ENCODE measurements at places on chromosomes 7 and 10.

- DNase-seq = no peak
Measured at GRCh38 chr10:92901819-92902251, 53.5 kb downstream of the EXOC6 start.

DNA sequence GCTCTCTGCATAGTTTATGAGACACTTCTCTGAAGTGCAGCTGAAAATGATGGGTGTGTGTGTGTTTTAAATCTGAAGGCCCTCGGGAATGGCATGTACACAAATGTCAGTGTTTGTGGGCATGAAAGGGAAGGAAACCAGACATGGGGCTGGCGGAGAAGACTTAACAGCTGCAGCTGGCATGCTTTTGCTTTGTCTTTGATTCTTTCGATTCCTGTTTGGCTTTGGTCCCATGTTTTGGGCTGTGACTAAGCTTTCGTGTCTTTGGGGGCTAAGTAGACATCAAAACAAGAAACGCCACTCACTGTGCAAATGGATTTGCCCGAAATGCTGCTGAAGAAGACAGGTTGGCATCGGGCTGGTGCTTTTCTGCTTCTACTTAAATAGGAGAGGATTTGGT, 179.3 kb downstream of the PFKFB3 start:
- no peak for DNase-seq

GRCh38 chr10:12978891-12979290, 22.6 kb downstream of the CCDC3 start:
- no peak for DNase-seq

DNA sequence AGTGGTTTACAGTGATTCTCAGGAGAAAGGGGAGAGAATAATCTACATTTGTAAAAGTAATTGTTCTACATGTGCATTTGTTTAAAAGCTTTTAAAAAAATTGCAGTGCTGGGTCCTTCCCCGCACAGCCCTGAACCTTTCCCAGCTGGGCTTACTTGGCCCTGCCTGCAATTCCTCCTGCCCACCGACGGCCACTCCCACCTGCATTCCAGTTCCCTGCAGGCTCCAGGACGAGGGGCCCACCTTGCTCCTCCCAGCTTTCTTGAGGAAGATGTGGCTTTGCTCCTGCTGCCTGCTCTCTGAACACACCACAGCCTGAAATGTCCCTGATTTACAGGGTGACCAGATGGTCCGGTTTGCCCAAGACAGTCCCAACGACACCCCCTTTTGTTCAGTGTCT, 222.7 kb downstream of the PRPF18 start:
- no peak for DNase-seq

DNA sequence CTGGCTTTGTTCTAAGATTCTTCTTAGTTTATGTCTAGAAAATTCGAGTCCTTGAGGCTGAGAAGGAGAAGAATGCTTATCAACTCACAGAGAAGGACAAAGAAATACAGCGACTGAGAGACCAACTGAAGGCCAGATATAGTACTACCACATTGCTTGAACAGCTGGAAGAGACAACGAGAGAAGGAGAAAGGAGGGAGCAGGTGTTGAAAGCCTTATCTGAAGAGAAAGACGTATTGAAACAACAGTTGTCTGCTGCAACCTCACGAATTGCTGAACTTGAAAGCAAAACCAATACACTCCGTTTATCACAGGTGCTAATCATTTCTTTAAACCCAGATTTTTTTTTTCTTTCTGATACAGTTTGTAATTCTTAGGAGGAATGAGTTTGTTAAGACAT, 6.7 kb downstream of the CEP55 start:
- DNase-seq = no peak

GRCh38 chr10:107362306-107362705, 197.8 kb upstream of the SORCS1 start:
- no peak for DNase-seq

DNA sequence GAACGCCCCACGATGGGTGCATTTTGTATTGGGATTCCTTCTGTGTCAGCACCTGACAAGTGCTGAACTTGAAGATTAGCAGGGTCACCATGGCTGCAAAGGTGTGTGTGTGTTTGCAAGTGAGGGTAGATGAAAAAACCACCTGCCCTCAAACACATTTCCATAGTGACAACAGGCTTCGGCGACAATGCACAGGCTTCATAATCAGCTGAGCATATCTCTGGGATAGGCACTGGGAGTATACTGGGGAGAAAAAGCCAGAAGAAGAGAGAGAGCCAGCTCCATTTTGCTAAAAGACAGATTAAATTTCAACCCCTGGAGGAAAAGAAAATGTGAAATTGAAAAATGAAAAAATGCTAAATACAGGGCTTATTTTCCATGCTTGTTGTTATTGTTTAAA, 656.1 kb downstream of the INHBA start:
- DNase-seq = no peak

DNA sequence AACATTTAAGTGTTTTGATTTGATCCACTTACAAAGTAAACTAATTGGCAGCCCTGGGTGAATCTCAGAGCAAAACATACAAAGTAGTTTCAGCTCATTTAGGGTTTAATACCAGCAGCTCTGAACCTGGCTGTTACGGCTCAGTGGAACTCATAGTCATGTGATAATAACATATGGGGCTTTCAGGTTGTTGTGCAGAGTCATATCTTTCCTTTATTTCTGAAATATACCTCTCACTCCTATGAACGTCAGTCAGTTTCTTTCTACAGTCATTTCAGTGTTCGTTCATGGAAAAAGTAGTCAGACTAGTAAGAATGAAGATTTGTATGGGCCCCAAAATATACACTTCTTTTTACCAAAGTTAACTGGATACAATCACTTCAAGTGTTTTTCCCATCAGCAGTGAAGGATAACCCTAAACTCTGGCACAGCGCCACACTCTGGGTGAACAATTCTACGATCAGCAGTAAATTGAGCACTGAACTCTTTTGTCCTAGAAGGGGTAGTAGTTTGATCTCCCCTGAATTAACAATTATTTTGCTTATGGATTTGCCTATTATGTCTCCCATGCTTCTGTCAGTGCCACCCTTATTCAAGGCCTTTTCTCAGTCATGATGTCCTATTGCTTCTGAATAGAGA, 218.6 kb downstream of the THSD7A start:
- no peak for DNase-seq

DNA sequence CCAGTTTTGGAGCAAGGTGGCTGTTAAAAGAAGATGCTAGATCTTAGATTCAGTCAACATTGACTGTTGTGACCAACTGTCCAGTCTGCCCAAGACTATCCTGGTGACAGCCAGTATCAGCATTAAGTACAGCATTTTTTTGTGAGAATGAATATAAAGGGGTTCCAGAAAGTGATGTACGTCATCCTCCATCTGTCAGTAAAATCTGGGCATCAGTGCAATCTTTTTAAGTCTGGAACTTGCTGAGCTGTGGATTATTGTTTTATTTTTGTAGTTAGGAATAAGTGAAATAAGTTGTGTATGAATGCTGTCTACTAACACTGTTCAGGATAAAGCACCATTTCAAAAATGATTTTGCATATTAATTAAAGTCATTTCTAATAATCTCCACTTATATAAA, 1020.0 kb upstream of the GHITM start:
- no peak for DNase-seq

DNA sequence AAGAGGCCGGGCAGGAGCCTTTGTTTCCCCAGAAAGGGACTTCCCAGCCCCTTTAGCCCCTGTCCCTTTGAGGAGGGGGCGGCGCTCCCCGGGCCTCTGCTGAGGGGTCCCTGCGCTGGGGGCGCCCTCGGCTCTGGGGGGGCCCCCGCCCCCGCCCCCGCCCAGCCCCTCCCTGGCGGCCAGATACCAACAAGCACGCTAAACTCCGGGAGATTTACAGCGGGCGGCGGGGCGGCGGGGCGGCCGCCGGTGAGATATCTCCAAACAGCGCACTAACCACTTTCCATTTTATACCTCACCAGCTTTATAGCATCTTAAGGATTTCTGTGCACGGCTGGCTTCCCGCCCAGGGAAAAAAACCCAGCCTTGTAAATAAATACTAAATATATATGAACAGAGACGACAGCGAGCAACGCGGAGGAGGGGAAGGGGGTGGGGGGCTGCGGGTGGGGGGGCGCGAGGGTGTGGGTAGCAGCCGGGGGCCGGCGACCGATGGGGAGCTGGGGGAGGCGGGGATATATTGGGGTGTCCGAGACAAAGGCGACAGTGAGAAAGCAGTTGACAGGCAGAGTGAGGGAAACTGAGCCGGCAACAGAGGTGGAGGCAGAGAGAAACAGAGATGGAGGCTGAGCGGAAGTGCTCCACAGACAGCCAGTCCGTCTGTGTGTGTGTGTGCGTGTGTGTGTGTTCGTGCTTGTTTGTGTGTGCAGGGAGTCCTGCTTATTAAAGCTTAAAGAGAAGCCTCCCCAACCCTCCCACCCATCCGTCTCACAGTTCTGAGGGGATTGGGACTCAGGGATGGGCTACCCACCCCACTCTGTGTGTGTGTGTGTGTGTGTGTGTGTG, 85.8 kb downstream of the HIF1AN start:
- DNase-seq = no peak

DNA sequence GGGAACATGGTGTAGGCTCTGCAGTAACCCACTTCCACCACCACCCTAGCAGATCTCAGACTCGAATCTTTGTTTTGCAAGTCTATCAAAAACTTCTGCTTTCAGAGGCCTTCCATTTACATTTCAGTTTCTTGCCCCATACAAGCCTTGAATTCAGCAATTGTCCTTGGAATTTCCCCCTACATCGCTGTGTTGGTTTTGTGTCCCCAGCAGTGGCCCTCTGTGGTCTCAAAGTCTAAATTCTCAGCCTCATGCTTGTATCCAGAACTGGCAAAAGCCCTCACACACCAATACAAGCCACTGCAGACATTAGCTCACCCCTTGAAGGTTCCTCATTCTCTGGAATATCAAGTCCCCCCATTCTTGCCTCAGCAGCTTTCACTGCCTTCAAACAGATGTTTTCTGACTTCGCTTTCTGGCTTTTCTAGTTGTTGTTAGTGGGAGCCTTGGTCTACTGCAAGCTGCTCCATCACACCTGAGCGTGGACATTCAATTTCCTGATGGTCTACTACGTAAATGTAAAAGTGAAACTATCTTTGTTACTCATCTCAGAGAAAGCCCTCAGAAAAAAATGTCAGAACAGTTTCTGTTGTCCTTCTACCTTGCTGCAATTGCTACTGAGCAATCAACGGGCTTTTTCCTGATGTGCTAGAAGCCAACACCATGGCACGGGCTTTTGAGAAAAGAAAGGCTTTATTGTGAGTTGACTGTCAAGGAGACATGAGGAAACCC, 1.8 kb upstream of the NUB1 start:
- DNase-seq = no peak

DNA sequence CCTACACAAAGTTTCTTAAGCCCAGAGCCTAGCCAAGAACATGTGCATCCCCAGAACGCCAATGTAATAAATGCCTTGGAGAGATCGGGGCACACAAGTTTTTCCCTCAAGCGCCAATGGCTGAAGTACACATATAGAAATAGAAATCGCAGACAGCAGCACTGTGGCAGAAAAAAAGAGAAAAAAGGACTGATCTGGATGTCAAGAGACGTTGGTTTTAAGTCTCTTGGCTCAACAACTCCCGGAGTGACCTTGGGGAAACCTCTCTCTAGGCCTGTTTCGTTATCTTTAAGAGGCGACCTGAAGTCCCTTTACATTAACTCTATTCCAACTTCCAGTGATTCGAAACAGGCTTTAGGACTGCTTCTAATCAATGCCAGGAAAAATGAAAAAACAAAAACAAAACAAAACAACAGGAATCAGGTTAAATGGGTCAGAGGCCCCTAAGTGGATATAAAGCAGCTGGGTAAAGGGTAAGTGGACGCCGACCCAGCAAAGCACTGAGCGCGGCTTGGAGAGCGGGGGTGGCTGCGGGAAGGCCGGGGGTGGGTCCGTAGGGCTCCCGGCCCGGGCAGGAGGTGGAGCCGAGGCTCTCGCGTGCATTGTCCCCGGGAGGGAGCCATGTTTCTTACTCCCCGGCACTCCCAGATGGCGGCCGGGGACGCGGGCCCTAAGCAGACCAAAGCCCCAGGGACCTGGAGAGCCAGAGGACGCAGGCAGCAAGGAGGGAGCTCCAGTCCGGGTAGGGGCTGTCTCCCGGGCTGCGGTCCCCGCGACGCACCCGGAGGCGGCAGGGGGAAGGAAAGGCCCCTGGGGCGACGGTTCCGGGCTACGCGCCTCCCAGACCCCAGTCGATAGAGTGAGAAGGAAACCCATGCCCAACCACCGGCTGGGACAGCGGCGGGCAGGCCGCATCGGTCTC, 757 bp downstream of the EIF3A start:
- DNase-seq = peak; percentile 85

DNA sequence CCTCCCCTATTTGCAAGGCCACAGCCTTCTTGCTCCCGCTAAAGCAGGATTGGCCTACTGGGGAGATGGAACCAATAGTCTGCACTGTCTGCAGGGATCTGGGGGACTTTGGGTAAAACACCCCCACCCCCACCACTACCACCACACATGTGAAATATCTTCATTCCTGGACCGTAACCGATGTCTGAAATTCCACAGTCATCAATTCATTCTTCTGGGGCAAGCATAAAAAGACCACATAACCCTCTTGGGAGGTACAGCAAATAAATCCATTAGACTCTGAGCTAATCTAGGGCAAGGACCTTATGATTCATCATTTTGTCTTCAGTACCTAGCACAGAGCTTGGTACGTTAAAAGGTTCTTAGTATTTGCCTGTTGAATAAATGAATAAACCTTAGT, 307.8 kb downstream of the GPAM start:
- DNase-seq = no peak

GRCh38 chr10:13994932-13995331, 335.8 kb downstream of the FRMD4A start:
- DNase-seq = no peak

GRCh38 chr10:75827587-75828021, 396.2 kb downstream of the LRMDA start:
- DNase-seq = no peak

- no peak for DNase-seq
Measured at GRCh38 chr10:79245539-79246208, 101.6 kb upstream of the PPIF start.

GRCh38 chr10:50470345-50470744, 153.4 kb downstream of the SGMS1 start:
- no peak for DNase-seq

DNA sequence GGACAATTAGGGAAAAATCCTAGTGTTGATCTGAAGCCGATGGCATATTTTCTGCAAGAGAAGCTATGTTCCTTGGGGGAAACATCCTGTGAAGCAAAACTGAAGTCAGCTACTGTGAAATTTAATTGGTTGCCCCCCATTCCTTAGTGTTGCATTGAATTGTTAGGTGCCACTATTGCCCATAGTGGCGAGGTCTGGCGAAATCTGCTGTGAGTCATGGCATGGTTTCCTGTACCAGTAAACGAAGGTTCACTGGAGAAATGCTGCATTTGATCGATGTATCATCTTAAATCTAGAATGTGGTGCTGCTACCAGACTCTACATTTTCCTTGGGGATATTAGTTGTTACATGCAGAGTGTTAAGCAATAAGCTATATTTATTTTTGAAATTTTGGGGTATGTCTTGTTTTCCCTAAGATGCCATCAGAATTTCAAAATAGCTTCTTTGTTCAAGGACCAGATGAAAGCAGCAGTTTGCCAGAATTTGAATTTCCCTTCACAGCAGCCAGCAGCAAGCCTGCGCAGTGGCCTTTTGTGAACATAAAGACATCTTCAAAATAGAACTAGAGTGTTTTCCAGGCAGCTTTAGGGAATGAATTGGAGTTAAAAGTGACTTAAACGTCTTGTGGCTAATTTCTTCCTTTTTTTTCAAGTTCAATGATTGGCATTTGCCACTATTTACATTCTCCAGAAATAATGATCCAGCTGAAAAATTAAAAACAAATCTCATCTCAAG, 348.6 kb upstream of the COBL start:
- DNase-seq = no peak
